Stimulated activated CD8-positive, alpha-beta memory T cell treated with anti-CD3 and anti-CD28 coated beads, Interleukin-7, amount 100 ng/mL, for 4 hours (primary cell): ENCODE measurements at places on chromosomes 13 and 19.

GRCh38 chr19:4636761-4637160 is 2.6 kb upstream of the TNFAIP8L1 start:
- no peak for DNase-seq

DNA sequence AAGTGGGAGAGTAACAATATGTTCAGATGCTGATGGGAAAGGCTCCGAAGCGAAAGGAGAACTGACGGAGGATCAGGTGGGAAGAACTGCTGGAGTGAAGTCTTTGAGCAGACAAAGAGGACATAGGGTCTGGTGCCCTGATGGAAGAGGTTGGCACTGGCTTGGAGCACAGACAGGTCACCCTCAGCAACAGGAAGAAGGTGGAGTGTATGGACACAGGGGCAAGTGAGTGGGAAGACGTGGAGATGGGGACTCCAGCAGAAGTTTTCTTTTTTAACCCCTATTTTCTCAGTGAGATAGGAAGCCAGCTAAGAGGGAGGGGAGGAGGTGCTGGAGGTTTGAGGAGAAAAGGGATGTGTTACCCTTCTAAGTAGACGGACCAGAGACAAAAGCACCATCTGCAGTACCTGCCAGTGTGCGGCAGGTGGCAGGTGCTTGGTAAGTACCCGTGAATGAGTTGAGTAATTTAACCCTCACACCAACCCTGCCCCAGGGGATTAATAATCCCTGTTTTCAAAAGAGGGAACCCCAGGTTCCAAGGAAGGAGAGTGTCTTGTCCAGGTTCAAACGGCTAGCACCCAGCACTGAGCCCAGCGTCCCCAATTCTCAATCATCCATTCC is 11.2 kb downstream of the HAS1 start:
- DNase-seq, result no peak

- no peak for DNase-seq
Observed at GRCh38 chr13:66219506-66219905, 1010.6 kb downstream of the PCDH9 start.

DNA sequence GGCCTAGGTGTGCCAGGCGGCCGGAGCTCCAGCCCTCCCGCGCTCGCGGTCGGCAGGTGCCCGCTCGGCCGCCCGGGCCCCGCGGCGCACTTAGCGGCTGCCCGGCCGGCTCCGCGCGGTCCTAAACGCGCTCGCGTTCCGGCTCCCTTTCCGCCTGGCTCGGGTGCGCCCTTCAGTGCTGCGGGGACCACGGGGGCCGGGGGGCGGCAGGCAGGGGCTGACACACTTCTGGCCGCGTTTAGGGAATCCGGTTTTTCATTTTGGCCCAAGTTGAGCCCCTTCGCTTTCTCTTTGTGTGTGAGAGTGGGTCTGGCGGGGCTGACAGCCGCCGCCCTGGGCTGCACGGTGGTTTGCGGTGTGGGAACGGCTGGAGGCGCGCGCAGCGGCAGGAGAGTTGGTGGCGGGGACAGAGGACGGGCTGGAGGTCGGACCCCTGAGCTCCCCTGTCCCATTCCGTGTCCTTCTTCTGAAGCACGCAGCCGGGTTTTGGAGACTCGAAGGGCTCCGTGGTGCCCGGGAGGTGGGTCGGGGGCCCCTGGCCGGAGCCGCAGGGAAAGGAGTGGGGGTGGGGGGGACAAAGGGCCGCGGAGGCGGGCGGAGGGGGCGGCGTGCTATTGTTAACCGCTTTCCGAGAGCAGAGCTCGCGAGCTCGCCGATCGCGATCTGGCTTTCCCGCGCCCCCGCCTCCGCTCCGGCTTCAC is 3.1 kb downstream of the FGF9 start:
- peak; percentile 27 for DNase-seq

DNA sequence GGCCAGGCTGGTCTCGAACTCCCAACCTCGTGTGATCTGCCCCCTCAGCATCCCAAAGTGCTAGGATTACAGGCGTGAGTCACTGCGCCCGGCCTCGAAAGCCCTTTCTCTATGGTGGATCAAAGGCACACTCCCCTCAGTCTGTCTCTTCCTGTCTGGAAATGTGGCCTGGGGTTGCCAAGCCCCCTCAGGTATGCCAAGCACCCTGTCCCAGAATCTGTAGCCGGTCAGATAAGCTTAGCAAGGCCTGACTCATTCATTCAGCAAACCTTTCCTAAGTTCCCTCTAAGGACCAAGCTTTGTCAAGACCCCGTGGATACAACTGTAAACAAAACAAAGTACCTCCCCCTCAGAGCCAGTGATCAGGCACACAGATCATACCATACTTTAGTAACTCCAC is 14.1 kb downstream of the NUCB1 start:
- DNase-seq, result no peak
